GM12878 (cell line): ENCODE measurements at places on chromosomes 5 and 9. TPM values are rescaled to one million over a fixed set of nuclear protein-coding genes. Genes with fewer than 3 reads are reported as not detected.

Gene BARHL1
- not detected in 2 replicates for polyA plus RNA-seq

Gene SUSD1
- 4.4 and 7.7 TPM in 2 replicates for polyA plus RNA-seq

Gene SLC28A3
- not detected in 2 replicates for polyA plus RNA-seq

Gene RASGEF1C
- polyA plus RNA-seq = not detected in 2 replicates
